ENCODE measurements at places on chromosomes 13 and 19.
A peak's percentile ranks its signal among the peaks of the same experiment; 100 is the strongest.

DNA sequence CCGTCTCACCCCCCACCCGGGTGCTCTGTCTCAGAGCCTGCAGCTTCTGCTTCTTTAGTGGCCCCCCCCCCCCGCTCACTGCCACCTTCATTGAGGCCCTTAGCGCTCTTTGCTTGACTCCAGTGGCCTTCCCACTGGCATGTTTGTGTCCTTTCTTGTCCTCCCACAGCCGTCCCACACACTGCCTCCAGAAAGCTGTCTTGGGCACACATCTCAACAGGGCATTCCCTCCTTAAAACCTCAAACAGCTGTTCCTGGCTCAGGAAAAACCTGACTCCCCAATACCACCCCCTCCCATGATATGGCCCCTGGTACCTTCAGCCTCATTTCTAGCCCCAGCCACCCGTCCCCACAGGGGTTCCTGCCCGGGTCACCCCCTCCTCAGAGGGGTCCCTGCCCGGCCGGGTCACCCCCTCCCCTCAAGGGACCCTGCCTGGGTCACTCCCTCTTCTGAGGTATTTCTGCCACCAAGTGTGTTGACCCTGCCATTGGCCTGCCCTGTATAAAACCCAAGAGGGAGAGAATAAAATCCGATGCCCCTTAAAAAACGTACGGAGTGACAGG is 8.9 kb downstream of the B3GLCT start:
- no peak for DNase-seq

DNA sequence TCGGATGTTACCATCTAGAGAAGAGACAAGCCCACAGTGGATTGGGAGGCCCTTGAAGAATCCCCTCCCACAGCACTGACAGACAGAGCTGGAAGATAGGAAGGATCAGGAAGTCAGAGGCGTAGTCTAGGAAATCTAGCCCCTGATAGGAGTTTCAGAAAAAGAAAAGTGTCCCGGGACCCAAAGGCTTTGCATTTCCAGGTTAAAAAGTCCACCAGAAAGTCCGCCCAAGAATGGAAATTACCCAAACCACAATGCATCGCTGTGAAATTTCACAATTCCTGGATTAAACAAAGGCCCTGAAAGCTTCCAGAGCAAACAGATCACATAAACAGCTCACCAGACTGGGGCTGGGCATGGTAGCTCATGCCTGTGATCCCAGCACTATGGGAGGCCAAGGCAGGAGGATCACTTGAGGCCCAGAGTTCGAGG is 146.9 kb downstream of the KDM4B start:
- no peak for DNase-seq

DNA sequence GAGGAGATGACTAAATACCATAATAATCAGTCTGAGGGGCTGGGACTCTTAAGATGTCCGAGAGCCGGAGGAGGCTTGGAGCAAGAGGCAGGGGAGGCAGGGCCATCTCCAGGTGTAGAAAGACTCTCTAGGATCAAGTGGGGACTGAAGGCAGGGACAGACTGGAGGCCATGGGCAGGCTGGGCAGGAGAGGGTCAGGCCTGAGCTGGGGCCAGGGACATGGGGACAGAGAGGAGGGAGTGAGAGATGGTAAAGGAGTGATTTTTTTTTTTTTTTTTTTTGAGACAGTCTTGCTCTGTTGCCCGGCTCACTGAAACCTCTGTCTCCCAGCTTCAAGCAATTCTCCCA is 2.2 kb downstream of the JOSD2 start:
- no peak for DNase-seq

- DNase-seq = peak; percentile 9
Observed at GRCh38 chr19:38506723-38507550, 73.4 kb downstream of the RYR1 start.

GRCh38 chr13:41955605-41956004 is 5.3 kb downstream of the VWA8 start:
- no peak for DNase-seq

- DNase-seq = no peak
Observed at GRCh38 chr19:58578012-58578925, 5.1 kb upstream of the MZF1 start.

DNA sequence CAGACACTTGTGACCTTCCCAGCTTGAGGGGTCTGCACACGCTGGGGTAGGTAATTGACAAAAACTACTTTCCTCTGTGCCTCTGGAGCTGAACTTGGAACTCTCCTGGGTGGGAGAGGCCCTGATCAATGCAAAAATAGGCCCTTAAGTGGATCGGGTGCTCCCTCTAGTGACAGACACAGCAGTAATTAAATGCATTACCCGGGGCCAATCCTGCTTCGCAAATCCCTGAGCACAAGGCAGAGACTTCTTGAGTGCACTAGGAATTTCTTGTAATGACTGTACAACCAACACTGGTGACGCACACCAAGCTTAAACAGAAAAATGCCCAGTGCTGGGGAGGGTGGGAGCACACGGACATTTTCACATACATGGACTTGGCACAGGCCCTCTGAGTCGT is 10.6 kb upstream of the UBE2S start:
- DNase-seq = no peak

- DNase-seq = no peak
Observed at GRCh38 chr19:46232029-46232428, 2.5 kb downstream of the IGFL1 start.
